ENCODE measurements at places on chromosomes 3 and 15.
A peak's percentile ranks its signal among the peaks of the same experiment; 100 is the strongest.

DNA sequence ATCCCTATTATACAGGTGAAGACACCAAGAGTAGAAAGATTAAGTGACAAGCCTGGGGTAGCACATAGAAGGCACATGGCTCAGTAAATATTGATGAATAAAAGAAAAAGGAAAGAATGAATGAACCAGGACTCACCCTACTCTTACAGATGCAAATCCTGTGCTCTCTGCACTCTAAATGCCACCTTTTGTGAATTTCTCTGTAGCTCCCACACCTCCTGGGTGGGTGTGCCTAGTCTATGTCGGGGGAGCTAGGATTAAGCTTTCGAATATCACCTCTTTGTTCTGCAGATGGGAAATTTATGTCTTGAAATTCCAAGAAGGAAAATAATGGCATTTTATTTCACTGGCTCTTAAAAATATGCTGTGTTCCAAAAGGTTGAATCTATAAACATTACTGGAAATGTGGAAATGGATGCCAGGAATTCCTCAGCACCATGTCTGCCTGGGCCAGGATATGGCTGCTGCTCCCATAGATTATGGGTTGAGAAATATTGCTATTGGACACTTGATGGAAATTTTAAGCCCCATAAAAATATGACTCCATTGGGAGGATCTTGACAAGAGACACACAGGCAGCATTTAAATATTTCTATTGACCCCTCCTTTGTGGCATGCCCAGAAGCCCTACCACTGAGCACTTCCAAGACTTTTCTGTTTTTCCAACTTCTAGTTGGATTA lies 43.3 kb downstream of the CCNB2 start:
- peak; percentile 72 for DNase-seq

DNA sequence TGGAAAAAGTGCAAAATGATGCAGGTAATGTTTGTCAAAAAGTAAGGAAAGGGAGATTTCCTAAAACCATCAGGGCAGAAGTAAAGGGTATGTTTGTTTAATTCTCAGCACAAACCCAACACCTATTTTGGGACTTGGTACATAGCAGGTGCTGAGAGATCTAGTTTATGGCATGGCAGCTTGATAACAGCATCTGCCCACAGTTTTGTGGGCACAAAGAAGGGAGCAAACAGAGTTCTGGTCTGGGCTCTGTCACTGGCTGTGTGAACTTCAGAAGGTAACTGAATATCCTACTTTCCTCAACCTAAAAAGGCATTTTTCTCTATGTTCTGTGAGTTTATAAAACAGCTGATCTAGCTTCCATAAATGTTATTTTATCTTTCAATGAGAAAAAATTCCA lies 141.6 kb downstream of the PLCH1 start:
- no peak for DNase-seq

GRCh38 chr3:124461838-124462632 lies 268.2 kb upstream of the UMPS start:
- no peak for DNase-seq

GRCh38 chr3:196142202-196142956 lies 60.5 kb upstream of the TFRC start:
- no peak for DNase-seq

GRCh38 chr3:63244486-63244885 lies 33.6 kb upstream of the SYNPR start:
- DNase-seq: no peak

- DNase-seq: no peak
These were observed 147.5 kb downstream of the ALDH1A2 start for GRCh38 chr15:57917998-57918397.

GRCh38 chr3:111414531-111414930 lies 127.5 kb upstream of the CD96 start:
- DNase-seq: peak; percentile 20

DNA sequence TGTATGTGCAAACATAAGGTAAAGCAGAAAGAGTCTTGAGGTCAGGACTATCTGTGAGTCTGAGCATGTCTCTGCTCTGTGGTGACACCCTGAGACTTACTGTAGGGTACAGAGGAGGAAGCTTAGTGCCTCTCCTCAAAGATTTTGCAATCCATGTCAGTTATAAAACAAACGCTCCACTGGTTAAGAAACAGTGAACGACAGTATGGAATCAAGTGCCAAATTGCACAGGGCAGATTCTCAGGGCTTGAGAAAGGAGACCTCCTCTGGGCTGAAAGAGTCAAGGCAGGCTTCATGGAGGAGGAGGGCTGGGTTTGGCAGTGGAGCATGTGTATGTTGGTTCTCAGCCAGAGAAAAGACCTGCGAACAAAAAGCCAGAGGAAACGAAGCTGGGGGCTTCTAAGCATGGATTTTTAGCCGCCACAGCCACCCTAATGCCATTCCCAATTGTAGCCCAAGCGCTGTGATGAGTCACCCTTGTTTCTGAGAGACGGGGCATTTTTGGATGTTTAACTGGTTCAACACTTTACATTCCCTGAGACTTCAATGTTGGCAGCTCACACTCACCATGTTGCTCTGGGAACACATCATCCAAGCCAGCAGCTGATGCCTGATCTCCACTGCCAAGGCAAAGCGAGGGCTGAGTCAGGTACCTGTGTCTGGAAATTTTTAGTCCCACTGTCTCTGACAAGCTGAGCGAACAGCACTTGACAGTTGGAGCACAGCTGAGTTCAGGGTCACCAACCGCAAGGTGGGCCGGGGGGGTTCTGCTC lies 3.4 kb upstream of the DGKG start:
- DNase-seq: peak; percentile 3

GRCh38 chr3:18122264-18122663 lies 302.9 kb downstream of the SATB1 start:
- no peak for DNase-seq

GRCh38 chr3:30227571-30228301 lies 378.7 kb upstream of the TGFBR2 start:
- peak; percentile 92 for DNase-seq

GRCh38 chr15:80153900-80154299 lies 1.1 kb downstream of the FAH start:
- no peak for DNase-seq

- DNase-seq: peak; percentile 23
These were observed 166.6 kb upstream of the BHLHE40 start for GRCh38 chr3:4812591-4812990.

DNA sequence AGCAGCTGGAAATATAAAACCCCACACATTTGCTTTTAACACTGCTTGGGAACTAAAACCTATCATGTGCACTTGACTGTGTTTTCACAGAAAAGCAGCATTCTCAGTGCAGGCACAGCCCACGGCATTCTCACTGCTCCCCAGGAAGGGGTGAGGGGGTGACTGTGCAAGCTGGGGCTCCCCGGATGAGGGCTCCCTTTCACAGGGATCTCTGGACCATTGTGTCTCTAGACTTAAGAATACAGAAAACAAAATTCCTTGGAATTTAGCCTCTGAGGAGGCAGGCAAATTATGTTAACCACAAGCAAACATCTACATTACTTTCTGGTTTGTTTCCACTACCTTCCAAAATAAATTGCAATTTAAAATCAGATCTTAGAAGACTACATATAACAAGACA lies 100.3 kb downstream of the FSIP1 start:
- DNase-seq: peak; percentile 60

- peak; percentile 81 for DNase-seq
These were observed 220.6 kb upstream of the SGO1 start for GRCh38 chr3:20406611-20407011.

DNA sequence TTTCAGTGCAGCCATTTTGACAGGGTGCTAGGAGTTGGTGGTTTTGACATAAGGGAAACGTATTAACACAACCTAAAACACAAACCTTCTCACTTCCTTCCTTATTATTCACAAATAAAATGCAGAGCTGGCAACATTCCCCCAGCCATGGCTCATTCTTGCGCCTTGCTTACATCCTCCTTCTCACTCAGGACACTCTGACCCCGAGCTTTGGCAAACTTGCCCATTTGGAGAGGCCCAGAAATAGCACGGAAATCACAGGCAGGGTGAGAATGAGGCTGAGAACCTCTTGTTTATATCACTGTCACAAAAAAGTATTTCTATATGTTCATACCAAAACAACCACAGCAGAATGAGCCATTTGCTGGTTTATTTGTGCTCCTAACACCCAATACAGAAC lies 244.3 kb downstream of the NTRK3 start:
- no peak for DNase-seq

- DNase-seq: peak; percentile 19
These were observed 175.1 kb upstream of the PLSCR5 start for GRCh38 chr3:146780251-146780650.

Measured in fibroblast of upper back skin (primary cell).